ENCODE measurements at places on chromosomes 2 and 18.

DNA sequence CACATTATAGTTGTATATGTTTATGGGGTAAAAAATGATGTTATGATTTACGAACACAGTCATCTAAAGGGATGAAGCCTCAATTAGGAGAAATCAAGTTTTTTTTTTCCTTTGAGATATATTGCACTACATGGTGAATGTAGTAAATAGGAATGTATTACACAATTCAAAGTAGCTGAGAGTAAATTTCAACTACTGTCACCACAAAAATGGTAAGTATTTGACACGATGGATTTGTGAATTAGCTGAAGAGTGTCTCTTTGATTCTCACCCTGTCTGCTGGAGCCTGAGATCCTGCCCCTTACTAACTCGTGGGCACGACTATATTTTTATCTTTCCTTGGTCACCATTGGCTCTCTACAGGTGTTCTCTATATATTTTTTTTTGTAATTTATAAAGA is 540.4 kb upstream of the DSEL start:
- H3K4me3 ChIP-seq: no peak overlapping the region
- no peak overlapping the region for H3K27ac ChIP-seq
- H3K36me3 ChIP-seq: no peaks in the 10 kb centered on the region
- no peaks in the 10 kb centered on the region for H3K4me1 ChIP-seq
- no peak for ATAC-seq

DNA sequence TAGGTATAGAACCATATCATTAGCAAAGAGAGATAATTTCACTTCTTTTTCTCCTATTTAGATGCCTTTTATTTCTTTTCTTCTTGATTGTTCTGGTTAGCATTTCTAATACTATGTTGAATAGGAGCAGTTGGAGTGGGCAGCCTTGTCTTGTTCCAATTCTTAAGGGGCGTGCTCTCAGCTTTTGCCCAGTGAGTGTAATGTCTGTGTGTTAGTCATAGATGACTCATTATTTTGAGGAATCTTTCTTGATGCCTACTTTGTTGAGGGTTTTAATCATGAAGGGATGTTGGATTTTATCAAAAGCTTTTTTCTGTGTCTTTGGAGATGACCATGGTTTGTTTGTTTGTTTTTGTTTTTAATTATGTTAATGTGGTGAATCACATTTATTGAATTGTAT is 1453.1 kb upstream of the SLC39A10 start:
- no peak overlapping the region for H3K27ac ChIP-seq
- H3K36me3 ChIP-seq: no peaks in the 10 kb centered on the region
- no peaks in the 10 kb centered on the region for H3K27me3 ChIP-seq
- no peaks in the 10 kb centered on the region for H3K4me1 ChIP-seq
- no peak overlapping the region for H3K4me3 ChIP-seq

DNA sequence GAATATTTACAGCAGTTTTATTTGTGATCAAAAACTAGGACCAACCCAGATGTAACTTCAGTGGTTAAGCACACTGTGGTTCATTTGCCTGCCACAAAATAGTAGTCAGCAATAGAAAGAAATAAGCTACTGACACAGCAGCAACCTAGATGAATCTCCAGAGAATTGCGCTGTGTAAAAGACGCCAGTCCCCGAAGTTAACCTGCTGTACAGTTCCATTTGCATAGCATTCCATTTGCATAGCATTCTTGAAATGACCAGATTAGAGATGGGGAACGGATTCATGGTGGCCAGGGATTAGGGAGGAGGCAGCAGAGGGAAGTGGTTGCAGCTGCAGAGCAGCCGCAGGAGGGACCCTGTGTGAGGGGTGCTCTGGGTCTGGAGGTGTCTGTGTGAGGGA is 39.3 kb upstream of the NFATC1 start:
- no peaks in the 10 kb centered on the region for H3K36me3 ChIP-seq
- ATAC-seq: no peak

DNA sequence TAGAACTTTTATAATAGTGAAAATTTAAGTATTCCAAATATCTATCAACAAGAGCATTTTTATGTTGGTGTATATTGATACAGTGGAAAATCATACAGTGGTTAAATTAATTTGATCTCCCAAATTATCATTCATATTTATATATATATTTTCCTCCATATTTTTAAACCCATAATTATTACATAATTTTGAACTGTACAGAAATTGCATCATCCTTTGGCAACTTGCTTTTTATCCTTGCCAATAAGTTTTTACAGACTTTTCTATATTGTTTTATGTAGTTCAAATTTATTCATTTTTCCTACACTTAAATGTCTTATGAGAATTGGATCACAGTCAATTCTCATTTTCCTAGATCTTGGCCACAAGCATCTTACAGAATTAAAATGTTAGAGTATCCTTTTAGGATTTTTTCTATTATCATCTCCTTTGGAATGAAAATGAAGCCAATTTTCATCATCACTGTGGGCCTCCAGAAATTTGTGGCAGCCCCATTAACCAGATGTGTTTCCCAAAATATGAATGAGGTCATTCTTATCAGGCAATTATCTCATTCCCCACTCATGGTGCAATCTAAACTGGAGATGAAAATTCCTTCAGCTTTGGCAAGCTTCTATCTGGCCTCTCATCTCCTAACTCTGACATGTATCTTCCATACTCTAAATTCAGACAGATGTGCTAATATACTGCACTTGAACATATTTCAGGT is 94.2 kb upstream of the DLGAP1 start:
- H3K27ac ChIP-seq: no peak overlapping the region
- ATAC-seq: no peak
- H3K4me3 ChIP-seq: no peak overlapping the region
- no peaks in the 10 kb centered on the region for H3K4me1 ChIP-seq
- H3K27me3 ChIP-seq: no peaks in the 10 kb centered on the region
- no peaks in the 10 kb centered on the region for H3K36me3 ChIP-seq

DNA sequence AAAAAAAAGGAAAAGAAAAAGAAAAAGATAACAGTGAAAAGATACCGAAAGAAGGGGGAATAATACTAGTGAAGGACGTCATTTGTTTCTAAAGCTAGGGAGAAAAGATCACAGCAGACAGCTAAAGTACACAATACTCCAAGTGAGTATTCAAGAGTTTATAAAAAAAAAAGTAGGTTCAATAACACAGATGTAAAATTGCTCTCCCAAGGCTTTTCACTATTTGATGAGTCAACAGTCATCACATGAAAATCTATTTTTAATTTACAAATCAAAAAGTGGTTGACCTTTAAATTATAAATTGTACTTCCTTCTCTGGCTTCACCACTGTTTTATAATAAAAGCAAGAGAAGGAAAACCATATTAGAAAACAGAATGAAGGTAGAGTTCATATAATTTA is 144.0 kb downstream of the ZRANB3 start:
- peaks cover 8% of the 10 kb centered on the region for H3K36me3 ChIP-seq
- H3K4me3 ChIP-seq: no peak overlapping the region
- no peak overlapping the region for H3K27ac ChIP-seq
- no peak for ATAC-seq

DNA sequence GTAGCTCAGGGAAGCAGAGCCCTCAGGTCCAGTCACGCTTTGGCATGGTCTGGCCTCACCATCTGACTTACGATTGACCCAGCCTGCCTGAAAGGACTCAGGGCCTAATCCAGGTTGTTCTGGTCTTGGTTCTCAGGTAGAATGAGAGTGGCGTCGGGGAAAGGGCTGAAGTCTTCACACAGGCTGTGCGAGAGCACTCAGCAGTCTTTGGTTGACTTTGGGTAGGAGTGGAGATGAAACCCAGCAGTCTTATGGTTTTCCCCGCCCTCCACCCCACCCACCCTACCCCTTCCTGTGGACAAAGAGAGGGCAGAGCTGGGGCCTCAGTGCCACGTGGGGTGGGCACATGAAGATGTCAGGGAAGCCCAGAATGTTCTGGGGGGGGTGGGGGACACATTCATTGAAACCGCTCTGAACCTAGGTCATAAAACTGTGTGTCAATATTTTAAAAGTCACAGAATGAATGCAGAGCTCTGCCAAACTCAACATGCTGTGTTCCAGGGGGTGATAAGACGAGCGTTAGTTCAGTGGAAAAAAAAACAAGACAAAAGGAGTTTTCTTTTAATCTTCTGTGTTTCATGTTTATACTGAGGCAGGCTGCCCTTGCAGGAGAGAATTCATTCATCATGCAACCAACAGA is 58.6 kb upstream of the ALPP start:
- no peak overlapping the region for H3K4me3 ChIP-seq
- H3K27me3 ChIP-seq: no peaks in the 10 kb centered on the region
- H3K4me1 ChIP-seq: no peaks in the 10 kb centered on the region
- no peak for ATAC-seq

DNA sequence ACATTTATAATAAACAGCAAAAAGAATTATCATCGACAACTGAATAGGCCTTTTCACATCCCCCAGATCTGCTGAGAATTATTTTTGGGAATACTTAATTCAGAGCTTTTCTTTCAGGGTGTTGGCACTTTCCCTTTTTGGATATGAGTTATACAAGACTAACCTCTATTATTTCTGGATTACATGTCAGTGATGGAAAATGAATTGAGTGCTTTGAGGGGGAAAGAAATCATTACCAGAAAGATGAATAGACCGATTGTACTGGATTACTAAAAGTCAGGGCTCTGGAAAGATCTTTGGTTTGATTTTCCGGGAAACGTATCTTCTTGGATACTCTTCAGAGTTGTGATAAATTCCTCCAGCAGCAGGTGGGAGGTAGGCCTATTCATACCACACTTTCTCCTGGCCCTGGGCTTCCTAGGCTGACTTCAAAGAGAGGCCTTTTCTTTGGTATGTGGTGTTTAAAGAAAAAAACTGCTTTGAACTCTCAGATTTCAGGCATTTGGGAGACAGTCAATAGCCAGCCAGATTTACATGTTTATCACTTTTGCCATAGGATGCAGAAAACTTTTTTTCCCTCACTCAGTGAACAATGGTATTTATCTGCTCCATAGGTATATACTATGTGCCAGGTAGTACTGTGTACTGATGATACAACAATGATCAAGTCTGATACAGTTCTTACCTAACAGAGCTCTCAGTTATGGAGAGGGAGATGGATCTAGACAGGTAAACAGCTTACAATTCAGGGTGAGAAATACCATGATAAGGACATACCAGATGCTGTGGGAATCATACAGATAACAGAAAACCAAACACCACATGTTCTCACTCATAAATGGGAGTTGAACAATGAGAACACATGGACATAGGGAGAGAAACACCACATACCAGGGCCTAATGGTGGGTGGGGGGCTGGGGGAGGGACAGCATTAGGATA is 63.3 kb upstream of the ACTR3 start:
- no peak overlapping the region for H3K4me3 ChIP-seq
- no peak overlapping the region for H3K27ac ChIP-seq
- no peaks in the 10 kb centered on the region for H3K4me1 ChIP-seq
- ATAC-seq: no peak
- no peaks in the 10 kb centered on the region for H3K27me3 ChIP-seq
- H3K36me3 ChIP-seq: no peaks in the 10 kb centered on the region

GRCh38 chr18:50709193-50709592 is 110.6 kb downstream of the MRO start:
- H3K4me3 ChIP-seq: no peak overlapping the region
- no peaks in the 10 kb centered on the region for H3K27me3 ChIP-seq
- no peaks in the 10 kb centered on the region for H3K4me1 ChIP-seq
